Umbilical cord (tissue), 2 donors: ENCODE measurements at places on chromosomes 2 and 18. TPM values are rescaled to one million over a fixed set of nuclear protein-coding genes. Genes with fewer than 3 reads are reported as not detected.

DNA sequence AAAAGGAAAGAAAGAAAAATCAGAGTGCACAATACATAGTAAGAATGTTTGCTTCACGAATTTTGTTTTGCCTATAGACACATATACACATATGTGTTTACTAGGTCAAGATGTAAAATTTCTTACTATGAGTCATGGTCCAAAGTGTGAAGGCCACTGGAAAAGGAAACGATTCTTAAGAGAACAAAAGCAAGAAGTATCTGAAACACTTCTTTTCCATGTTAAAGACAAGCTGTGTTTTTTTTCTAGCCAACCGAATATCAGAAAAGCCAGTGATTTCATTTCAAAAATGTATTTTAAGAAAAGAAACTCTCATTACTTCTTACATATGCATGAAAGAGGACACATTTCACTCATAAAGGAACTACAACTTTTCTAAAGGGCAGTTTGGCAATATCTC, 24.9 kb downstream of the PECR start:
- no peak for DNase-seq

The QPCT gene
- 37.6 TPM for total RNA-seq

- no peak for DNase-seq
Observed at GRCh38 chr2:60547841-60548240, 5.6 kb downstream of the BCL11A start.

The EMX1 gene
- 3.6 TPM for total RNA-seq

The FAM168B gene
- 127 TPM for total RNA-seq

DNA sequence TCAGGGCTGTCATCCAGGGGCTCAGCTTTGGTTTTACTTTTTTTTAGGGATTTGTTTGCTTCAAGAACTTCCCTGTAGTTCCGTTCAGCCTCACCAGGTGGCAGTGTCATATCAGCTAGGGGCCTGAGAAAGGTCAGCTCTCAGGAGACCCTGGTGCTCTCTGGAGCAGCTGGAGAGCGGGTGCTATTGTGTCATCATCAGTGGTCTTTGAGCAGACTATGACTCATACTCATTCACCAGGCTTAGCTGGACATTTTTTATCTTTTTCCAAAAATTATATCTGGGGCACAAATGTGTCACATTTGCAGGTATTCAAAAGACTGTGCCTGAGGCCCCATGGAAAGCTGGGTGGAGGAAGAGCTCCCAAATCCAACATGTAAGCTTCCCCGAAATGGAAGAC, 24.4 kb downstream of the ZNF892 start:
- peak; percentile 35 for DNase-seq

The ZNF512 gene
- total RNA-seq, result 27.7 TPM

DNA sequence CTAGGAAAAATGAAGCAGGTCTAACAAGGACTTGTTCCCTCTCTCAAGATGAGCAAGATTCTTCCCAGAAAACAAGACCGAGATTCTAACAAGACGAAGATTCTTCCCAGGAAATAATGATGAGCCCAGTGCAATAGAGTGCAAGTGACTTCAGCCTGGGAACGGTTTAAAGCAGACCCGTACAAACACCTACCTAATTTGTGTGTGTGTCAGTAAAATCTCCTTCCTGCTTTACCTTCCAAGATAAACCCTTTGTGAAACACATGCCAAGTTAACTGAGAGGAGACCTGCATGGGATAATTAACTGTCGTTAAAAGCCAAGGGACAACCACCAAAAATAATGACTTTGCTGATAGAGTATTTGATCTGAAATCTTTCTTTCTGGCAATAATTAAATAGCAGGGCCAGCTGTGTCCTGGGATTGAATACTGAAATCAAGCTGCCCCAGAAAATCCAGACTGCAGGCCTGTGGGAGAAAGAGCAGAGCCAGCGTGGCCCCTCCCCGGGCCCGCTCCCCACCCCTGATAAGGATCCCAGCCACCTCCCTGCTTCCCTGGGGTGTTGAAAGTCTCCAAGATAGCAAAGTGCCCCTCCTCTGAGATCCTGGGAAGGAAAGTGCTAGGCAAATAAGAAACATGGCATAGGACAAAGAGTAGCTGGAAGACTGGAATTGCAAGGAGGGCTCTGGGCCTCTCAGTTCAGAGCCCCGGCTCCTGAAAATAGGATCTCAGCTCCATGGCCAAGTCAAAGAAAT, 145.5 kb downstream of the CYP26B1 start:
- peak; percentile 9 for DNase-seq

GRCh38 chr18:78920456-78921138, 59.0 kb upstream of the SALL3 start:
- no peak for DNase-seq

The ANKRD36 gene
- 145 TPM for total RNA-seq

The REG3A gene
- 3.6 TPM for total RNA-seq

The CLEC4F gene
- total RNA-seq, result not detected

The COL3A1 gene
- 35,960 TPM for total RNA-seq

- peak; percentile 82 for DNase-seq
Observed at GRCh38 chr2:143524119-143524553, 394.9 kb downstream of the ARHGAP15 start.

- no peak for DNase-seq
Observed at GRCh38 chr2:157938556-157938955, 62.4 kb upstream of the ACVR1 start.

DNA sequence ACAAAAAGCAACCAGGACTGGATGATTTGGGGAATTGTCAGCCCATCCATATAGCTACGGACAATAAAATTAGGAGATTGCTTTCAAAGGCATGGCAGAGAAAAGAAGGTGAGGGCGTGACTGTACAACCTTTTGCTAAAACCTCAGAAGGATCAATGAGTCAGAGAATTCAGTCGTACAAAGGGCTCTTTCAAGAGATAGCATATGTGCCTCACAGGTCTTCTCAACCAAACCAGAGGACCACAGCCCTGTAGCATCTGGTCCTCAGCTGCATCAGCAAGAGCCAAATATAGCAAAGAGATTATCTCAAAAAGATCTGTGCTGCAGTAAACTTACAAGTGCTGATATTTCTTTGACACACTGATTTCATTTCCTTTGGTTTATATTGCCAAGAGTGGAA, 149.9 kb upstream of the RAB6C start:
- no peak for DNase-seq

The GRHL1 gene
- total RNA-seq, result 13.2 TPM

DNA sequence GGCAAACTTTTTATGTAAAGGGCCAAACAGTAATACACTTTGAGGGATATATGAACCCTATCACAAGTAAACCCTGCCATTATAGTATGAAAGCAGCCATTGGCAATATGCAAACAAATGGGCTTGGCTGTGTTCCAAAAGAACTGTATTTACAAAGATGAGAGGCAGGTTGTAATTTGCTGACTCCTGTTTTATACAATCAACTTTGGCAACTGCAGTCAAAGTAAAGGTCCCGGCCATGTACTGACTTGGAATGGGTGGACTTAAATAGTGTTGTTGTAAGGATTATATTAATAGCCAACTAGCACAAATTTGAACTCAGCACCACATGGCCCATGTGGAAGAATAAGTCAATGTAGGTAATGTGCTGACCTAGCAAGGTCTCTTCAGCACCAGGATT, 223.4 kb downstream of the WDPCP start:
- DNase-seq, result no peak

The RBM43 gene
- 11.3 TPM for total RNA-seq

GRCh38 chr18:48455555-48456478, 46.6 kb upstream of the ZBTB7C start:
- peak; percentile 90 for DNase-seq

- peak; percentile 16 for DNase-seq
Observed at GRCh38 chr2:33673937-33674336, 74.8 kb upstream of the FAM98A start.

DNA sequence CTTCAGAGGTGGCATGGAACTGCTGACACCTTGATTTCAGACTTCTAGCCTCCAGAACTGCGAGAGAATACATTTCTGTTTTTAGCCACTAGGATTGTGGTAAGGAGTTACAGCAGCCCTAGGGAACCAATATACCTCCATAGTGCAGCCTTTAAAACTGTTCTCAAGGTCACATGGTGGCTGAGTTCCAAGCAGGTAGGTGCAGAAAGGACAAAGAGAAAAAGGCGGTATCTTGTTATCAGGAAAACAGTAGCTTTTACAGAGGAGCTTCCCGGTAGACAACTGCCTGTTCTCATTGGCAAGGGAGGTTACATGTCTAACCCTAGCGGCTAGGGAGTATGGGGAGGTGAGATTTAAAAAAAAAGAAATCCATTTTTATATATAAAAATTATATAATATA, 96.2 kb upstream of the BCL2L11 start:
- DNase-seq, result no peak

The KRTCAP3 gene
- total RNA-seq, result not detected

DNA sequence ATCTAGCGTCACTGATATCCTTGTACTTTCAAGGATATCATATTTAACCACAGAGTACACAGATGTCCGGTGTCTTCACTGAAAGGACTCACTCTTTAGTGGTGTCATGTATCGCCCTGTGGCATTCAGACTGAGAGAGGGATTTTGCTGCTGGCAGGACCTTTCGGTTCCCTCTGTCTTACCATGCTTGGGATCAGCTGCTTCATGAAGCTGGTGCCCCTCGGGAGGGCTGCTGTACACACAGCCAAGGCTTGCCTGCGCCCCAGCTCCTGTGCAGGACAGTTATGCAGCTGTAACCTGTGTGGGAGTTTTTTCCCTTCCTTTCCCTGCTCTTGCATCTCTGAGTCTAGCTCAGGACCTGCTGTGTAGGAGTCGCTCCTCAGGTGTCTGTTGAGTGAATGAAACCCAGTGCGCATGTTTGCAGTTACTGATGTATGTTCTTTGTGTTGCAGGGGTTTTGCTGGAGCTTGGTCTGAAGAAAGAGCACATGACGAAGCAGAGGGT, 64.4 kb downstream of the GREB1 start:
- no peak for DNase-seq

- no peak for DNase-seq
Observed at GRCh38 chr18:62499263-62499650, 23.6 kb upstream of the ZCCHC2 start.

- no peak for DNase-seq
Observed at GRCh38 chr2:181430406-181431118, 26.6 kb upstream of the ITGA4 start.
